ENCODE measurements at places on chromosomes 2 and 18.

GRCh38 chr18:79740521-79741361 lies 57.0 kb upstream of the KCNG2 start:
- no peak for DNase-seq

GRCh38 chr2:207139552-207139951 lies 26.2 kb downstream of the KLF7 start:
- DNase-seq, result no peak

DNA sequence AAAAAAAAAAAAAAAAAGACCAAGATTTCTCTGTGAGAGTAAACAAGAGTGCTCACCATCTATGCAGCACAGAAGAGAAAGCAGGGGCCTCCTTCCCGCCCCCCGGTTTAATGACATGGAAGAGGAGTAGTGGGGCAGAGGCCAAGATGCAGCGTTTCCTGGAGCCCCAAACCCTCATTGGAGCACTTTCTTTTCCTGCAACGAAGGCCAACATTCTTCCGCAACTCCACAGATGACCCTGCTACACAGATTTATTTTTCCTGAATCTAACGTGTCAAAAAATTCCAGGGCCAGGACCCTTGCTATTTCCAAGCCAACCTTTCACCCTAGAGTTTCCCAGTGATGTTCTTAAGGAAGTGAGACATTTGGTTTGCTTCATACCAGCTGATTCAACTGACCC lies 189.6 kb downstream of the MIB1 start:
- no peak for DNase-seq

DNA sequence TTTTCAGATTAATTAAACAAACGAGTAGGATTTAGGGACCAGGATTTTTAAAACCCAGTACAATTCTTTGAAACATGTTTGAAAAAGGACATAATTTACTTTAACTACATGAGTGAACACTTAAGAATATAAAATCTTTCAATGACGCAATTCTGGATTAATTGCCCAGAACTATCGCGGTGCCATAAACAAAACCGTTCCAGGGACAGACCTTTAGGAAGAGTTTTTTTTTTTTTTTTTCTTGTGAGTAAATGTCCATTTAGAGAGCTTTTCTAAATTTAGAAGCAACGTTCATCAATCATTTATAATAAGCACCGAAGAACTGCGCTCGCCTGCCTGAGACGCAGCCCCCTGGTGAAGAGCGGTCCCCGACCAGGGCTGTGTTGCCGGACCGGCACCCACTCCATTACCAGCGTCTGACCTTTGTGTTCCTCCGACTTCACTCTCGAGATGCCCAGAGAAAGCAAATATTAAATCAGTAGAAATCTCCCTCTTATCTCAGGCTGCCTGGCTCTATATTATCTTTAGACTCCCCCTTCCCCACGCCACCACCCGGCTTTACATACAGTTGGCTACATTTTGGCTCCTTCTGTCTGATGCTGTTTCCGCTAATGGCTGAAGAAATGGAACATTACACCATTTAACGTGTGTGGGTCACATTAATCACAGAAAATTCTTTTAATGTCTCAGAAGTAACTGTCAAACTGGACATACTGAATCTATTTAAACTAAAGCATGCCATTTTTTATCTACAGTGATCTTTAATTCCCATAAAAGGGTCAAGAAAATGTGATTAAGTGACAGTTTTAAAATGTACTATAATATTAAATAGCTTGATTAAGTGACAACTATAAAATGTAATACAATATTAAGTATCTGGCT lies 364.0 kb upstream of the MEIS1 start:
- DNase-seq, result no peak

DNA sequence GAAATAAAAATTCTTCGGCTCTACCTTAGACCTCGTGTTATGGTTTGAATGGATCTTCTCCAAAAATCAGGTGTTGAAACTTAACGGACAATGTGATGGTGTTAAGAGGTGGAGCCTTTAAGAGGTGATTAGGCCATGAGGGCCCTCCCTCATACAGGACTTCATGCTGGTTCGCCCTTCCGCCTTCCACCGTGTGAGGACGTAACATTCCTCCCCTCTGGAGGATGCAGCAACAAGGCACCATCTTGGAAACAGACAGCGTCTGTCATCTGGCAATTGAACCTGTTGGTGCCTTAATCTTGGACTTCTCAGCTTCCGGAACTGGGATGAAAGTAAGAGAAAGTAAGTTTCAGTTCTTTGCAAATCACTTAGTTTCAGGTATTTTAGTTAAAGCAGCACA lies 126.3 kb upstream of the SPRED2 start:
- no peak for DNase-seq

GRCh38 chr2:136362676-136363390 lies 244.9 kb upstream of the CXCR4 start:
- DNase-seq, result no peak

- no peak for DNase-seq
Observed at GRCh38 chr2:233817995-233818638, 36.2 kb downstream of the HJURP start.

GRCh38 chr18:61992923-61993322 lies 100.1 kb upstream of the RNF152 start:
- no peak for DNase-seq

- no peak for DNase-seq
Observed at GRCh38 chr2:32874931-32875330, 71.8 kb upstream of the LTBP1 start.

DNA sequence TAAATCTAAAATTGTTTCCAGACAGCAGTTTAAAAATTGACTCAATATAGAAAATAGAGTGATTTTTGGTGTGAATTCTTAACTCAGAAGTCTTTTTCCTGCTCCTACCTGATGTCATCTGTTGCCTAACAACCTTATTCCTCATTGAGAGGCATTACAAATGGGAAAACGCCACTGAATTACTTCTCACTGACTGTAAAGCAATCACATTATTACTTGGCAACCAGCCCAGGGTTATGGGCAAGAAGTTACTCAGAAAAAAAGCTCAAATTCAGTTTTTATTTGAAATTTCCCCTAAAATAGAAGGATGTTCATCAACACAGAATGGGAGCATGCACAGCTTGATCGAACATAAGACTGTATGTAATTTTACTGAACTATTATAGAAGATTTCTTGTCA lies 201.8 kb upstream of the GULP1 start:
- DNase-seq, result no peak

- DNase-seq, result no peak
Observed at GRCh38 chr2:197340591-197340990, 30.0 kb upstream of the ANKRD44 start.
